NCI-H510A (cell line): ENCODE measurements at places on chromosomes 12 and 14.

- no peak for DNase-seq
Observed at GRCh38 chr12:113261847-113262470, 40.7 kb downstream of the TPCN1 start.

GRCh38 chr12:81815611-81816010 lies 56.5 kb upstream of the PPFIA2 start:
- DNase-seq: no peak

DNA sequence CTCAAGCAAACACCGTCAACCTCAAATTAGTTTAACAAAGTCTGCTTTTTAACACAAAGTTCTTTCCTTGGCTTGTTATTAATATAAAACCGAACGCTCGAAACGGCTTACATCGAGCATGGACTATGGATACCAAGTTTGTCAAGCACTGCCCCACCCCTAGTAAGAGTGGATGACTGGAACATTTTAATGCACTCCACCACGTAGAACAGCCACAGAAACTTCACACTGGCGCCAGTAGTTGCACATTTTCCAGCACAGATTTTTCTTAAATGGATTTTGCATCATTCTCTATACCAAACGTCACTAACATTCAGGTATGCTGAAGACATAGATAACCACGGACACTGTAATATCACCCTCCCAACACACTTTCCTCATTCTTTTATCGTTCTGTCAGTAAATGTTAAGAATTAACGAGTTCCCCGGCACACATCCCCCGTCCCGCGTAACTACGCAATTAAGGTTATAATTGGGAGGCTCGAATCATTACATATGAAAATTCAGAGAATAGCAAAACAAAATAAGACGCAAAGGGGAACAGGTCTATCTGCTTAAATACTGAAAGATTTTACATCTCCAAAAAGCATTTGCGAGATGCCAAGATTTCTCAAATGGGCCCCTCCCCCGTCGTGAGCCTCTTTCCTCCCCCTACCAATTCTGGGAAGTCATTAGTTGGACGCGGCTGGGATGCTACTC lies 990 bp downstream of the FERMT2 start:
- DNase-seq: no peak

GRCh38 chr14:50594577-50595316 lies 34.8 kb downstream of the ATL1 start:
- DNase-seq: no peak

DNA sequence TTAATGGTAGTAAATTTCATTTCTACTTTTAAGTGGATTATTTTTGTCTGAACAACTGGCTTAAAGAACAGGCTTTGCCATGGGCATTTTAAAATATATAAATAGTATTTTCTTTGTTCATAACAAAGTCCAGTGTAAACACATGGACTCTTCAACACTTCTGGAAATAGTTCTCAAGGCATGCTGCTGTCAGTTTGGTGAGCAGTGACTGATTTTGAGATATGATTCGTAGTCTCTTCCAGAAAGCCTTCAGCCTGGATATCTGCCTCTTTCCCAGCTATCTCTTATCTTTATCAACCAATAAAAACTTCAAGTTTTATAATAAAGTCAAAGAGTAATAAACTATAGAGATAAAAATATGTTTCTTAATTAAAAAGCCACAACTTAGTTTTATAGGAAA lies 110.7 kb downstream of the NAV3 start:
- no peak for DNase-seq
